ENCODE measurements at places on chromosomes 7 and 10.
A peak's percentile ranks its signal among the peaks of the same experiment; 100 is the strongest.

DNA sequence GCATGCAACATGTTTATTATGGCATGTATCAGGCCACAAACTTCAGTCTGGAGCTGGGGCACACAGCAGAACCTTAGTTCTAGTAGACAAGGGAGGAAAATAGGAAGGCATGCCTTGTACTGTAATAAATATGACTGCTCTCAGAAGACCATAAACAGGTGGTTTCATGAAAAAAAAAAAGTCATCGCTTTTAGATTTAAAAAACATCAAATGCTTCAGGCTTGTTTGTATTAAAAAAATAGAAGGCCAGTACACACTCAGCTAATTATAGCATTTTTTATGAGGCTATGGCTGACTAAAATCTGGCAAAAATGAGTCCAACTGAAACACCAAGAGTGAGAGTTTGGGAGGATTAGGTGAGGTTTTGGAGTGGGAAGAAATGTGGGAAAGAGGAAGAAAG, 204.1 kb downstream of the JAZF1 start:
- H3K4me3 ChIP-seq: no peak overlapping the region
- no peaks in the 10 kb centered on the region for H3K36me3 ChIP-seq
- H3K27me3 ChIP-seq: no peaks in the 10 kb centered on the region
- no peaks in the 10 kb centered on the region for H3K4me1 ChIP-seq
- H3K27ac ChIP-seq: no peak overlapping the region

DNA sequence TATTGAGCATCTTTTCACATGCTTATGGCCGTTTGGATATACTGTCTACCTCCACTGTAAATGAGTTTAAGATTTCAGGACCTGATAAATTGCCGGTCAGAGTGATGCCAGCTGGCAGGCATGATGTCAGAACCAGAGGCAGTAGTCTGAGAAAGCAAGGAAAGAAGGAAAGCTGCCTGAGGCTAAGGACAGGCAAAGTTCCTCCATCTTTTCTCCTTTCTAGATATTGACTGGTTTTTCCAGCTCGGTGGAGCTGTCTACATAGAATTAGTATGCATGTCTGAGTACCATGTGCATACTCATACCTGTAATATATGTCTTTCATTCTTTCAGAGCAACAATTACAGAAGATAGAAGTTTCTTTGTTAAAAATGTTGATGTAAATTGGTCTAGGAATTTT, 52.3 kb downstream of the CDCA7L start:
- no peaks in the 10 kb centered on the region for H3K4me1 ChIP-seq
- H3K36me3 ChIP-seq: no peaks in the 10 kb centered on the region
- H3K4me3 ChIP-seq: no peak overlapping the region
- H3K27me3 ChIP-seq: no peaks in the 10 kb centered on the region

GRCh38 chr10:17835688-17836087, 26.5 kb downstream of the MRC1 start:
- H3K36me3 ChIP-seq: no peaks in the 10 kb centered on the region
- no peak overlapping the region for H3K4me3 ChIP-seq
- H3K27ac ChIP-seq: peak overlapping the region; percentile 26
- peak; percentile 29 for DNase-seq
- H3K27me3 ChIP-seq: no peaks in the 10 kb centered on the region

DNA sequence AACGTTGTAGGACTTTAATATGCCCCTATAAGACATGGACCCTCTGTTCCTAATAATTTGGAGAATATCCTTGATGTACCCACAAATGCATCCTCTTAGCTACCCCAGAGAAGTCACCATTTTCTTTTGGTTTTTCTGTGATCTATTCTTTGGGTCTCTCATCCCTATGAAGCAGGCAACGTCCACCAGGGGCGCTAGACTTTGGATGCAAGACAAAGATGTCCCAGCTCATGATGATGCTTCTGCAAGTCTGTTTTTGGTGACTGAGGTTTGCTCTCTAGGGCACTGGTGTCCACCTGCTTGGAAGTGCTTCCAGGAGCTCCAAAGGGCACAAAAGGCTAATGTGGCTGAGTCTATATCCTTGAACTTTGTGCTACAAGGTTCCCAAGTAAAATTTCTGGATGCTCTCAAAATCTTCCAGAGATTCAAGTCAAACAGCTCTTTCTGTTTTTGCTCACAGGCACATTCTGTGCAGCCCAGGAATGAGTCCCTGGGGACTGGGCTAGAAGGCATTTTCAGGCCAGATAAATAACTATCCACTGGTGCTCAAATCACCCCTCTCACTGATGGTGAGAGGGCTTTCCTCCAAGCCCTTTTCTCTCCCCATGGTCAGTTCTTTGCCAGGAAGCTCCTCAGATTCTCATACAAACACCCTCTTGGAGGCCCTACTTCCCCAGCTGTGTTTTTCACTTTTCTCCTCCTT, 166.4 kb downstream of the C7orf25 start:
- DNase-seq: peak; percentile 46
- no peak overlapping the region for H3K27ac ChIP-seq
- no peaks in the 10 kb centered on the region for H3K36me3 ChIP-seq

GRCh38 chr7:148698007-148698396, 701 bp upstream of the CUL1 start:
- no peak for DNase-seq
- peak overlapping the region; percentile 88 for H3K4me3 ChIP-seq
- no peaks in the 10 kb centered on the region for H3K27me3 ChIP-seq
- H3K4me1 ChIP-seq: peaks cover 21% of the 10 kb centered on the region
- H3K27ac ChIP-seq: peak overlapping the region; percentile 60

DNA sequence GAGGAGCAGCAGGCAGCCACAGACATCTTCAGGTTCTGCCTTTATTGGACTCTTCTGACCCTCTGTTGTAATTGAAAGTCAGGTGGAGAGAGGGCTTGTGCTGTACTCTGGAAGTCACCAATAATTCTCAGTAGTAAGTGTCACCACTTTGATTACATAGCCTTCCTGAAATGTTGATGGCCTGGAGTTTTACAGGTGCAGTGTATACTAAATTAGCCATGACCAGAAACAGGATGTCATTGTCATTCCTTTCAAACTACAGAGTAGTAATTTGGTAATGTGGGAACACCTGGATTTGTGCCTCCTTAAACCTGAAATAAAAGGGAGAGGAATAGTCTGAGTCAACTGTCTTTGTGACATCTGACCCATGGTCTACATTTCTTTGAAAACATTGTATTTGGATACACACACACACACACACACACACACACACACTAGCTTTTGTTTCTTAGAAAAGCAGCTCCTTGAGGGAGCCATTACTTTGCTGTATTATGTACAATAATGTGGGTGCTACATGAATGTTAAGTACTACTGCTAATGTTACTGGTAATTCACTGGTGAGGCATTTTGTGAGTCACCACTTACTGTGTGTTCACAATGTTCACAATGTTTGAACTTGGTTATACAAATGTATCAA, 19.6 kb downstream of the ARL4A start:
- H3K27me3 ChIP-seq: no peaks in the 10 kb centered on the region
- H3K4me1 ChIP-seq: peaks cover 9% of the 10 kb centered on the region
- H3K4me3 ChIP-seq: no peak overlapping the region
- DNase-seq: no peak

DNA sequence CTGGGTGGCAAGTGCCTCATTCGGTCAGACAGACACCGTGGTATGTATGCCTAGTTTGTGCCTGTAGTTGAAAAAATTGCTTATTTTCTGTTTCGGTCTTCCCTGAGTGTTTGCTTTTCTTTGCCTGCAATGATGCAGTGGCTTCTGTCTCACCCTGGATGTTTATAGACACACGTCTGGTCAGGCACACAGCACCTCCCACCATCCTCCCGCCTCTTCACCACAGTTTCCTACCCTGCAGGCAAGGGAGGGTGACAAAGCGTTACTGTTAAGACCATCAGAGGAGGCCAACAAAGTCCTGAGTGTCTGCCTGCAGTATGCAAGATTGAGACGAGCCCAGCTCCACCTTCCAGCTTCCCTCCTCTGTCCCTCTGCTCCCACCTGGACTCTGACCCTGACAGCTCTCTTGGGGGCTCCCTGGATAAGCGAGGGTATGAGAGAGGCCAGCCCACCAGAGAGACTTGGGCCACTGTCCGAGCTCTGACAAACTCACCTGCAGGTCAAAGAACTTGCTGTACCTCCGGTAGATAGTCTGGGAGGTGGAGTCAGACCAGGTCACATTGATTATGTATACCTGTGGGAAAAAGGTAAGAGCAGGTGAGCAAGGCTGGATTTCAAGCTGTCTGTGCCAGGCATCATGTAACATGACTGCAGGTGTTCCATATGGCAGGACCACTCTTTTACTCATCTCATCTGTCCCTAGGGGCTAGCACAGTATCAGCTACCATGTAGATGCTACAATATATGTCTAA, 54.4 kb downstream of the SH3PXD2A start:
- peak overlapping the region; percentile 54 for H3K27ac ChIP-seq
- H3K4me3 ChIP-seq: no peak overlapping the region

GRCh38 chr7:74307738-74308505, 18.7 kb downstream of the CLIP2 start:
- H3K4me1 ChIP-seq: no peaks in the 10 kb centered on the region
- no peak for DNase-seq
- no peaks in the 10 kb centered on the region for H3K27me3 ChIP-seq
- H3K27ac ChIP-seq: no peak overlapping the region
- no peaks in the 10 kb centered on the region for H3K36me3 ChIP-seq
- H3K4me3 ChIP-seq: no peak overlapping the region

DNA sequence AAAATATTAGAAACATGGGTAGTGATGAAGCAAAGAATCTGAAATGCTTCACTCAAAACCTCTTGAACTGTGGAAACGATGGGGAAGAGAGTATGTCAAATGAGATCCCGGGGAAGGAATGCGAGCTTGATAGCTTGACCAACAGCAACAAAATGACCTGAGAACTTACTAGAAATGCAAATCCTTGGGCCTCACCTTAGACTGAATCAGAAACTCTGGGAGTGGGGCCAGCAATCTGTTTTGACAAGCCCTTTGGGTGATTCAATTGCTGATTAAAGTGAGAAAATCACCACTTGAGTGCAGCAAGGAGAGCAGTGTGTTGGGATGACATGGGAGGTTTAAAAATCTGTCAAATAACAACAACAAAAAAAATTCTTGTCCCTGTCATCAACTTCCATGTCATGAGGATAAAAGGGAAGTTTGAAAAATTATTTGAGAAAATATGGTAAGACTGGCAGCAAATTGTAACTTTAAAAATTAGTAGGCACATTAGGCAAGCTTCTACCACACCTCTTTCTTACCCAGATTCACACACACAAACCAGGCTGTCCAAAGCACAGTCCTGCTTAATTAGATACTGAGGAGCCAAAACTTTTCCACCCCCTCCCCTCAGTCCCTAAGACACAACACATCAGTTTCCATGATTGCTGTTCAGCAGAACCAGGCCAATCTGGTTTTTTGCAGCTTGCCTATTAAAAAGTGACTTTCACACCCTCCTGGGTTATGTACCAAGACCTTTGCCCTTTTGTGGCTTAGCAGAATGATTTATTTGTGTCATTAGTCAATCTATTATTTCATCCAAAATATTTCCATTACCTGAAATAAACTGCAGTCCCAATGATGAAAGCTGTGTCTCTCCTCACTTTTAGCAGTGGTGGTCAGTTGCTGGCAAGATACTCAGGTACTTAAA, 15.6 kb downstream of the CALCR start:
- no peak overlapping the region for H3K4me3 ChIP-seq
- no peak for DNase-seq
- no peaks in the 10 kb centered on the region for H3K36me3 ChIP-seq
- H3K4me1 ChIP-seq: no peaks in the 10 kb centered on the region
- no peaks in the 10 kb centered on the region for H3K27me3 ChIP-seq

- no peaks in the 10 kb centered on the region for H3K27me3 ChIP-seq
- DNase-seq: no peak
- no peak overlapping the region for H3K27ac ChIP-seq
- no peaks in the 10 kb centered on the region for H3K4me1 ChIP-seq
- no peak overlapping the region for H3K4me3 ChIP-seq
- no peaks in the 10 kb centered on the region for H3K36me3 ChIP-seq
Observed at GRCh38 chr10:94878649-94879048, 59.8 kb upstream of the CYP2C9 start.

GRCh38 chr10:14624600-14624999, 150.1 kb downstream of the FAM107B start:
- no peak for DNase-seq
- H3K27ac ChIP-seq: no peak overlapping the region
- no peaks in the 10 kb centered on the region for H3K27me3 ChIP-seq
- no peaks in the 10 kb centered on the region for H3K36me3 ChIP-seq
- 0 out of 2 replicates have a peak, but pooled peaks cover 9% of the 10 kb centered on the region for H3K4me1 ChIP-seq

GRCh38 chr7:102270178-102270887, 16.3 kb upstream of the SH2B2 start:
- no peak overlapping the region for H3K4me3 ChIP-seq
- no peaks in the 10 kb centered on the region for H3K36me3 ChIP-seq
- peaks cover 10% of the 10 kb centered on the region for H3K4me1 ChIP-seq
- H3K27ac ChIP-seq: peak overlapping the region; percentile 37

DNA sequence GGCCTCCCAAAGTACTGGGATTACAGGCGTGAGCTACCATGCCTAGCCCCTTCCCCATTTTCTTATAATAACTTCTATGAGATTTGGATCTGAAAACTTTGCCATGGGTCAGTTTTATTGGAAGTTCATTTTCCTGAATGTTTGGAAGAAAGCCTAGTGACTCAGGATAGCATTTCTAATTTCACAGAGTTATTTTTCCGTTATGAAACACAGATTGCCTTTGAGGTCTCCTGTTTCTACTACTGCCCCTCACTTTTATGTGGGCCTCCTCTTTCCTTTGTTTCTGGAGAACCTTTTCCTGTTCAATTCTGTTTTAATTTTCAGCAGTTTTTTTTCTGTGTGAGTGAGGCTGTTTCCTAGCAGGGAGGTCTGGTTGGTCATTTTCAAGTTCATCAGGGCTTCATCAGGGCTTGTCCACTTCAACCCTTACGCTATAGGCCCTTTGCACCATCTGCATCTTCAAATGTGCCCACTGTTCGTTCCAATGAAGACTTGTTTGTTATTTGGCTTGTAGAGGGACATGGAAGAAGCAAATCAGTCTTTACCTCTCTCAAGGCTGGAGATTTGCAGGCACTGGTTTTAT, 58.7 kb downstream of the BMPR1A start:
- H3K4me3 ChIP-seq: no peak overlapping the region
- no peak for DNase-seq
- H3K4me1 ChIP-seq: no peaks in the 10 kb centered on the region
- no peaks in the 10 kb centered on the region for H3K27me3 ChIP-seq

Measured in Caco-2 (cell line).